ENCODE measurements at places on chromosomes 11 and 22.

DNA sequence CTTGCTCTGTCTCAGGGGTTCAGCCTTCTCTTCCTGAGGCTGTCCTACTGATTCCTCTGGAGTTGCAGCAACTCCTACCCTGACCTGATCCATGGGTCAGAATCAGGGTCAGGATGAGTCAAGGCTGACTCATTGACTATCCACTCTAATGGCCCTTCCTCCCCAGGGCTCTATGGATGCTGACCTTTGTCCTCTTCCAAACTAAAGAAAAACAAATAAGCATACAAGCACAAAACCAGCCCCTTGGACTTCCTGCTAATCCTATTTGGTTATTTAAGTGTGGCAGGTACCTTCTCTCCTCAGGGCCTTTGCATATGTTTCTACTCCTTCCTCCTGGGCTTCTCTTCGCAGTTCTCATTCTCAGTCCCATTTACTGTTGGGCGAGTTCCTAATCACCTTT is 204.5 kb upstream of the NAV2 start:
- no peak for DNase-seq

DNA sequence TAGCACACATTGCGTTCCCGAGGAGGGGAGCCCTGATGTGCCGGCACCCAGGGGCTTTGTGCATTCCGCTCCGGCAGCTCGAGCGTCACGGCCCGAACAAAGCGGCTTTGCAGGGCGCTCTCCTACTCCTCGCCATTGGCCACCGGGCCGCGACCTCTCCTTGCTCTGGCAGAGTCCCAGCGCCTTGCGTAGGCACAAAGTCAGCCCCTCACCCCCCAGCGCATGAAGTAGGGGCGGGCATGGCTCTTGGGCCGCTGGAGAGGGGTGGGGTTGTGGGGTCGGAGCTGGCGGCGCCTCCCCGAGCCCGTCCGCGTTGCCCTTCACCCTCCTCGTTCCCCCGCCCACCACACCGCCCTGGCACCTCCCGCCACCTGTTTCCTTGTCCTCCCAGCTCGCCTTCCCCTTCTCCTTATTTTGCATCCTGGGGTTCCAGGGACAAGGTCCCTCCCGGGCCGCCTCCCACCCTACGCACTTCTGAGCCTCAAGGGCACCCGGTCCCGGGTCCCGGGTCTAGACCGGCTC is 753 bp upstream of the PPARA start:
- DNase-seq, result peak; percentile 69

DNA sequence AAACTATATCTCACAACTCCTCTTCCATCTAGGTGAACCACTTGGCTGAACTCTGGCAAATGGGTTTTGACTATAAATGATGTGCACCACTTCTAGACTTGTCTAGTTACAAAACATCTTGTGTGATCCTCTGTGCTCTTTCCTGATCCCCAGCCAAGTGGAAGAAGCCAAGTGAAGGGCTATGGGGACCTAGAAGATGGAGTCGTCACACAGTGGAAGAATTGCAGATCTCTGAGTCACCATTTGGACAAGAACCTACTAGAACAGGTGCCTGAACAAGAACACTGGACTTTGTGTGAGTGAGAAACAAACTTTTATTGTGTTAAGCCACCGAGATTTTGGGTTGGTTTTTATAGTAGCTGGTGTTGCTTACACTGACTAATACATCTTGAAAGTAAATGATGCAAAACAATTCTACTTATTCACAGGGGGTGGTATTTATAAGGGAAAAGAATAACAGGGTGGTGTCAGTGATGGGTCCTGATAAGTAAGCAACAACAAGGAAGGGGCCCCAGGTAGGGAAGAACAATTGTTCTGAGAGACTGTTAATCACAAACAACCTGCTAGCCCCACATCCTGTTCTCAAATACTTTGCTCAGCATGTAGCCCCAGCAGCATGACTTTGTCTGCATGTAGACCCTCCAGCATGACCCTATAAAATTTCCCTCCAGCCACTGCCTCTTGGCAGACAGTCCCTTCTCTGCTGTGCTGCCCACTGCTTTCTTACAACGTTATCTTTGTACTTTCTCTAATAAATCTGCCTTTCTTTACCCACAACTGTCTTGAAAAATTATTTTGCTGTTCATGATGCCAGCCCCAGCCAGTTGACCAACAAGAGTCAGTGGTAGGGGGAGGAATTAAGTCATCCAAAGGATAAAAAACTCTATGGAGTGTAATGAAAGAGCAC is 280.7 kb upstream of the PLET1 start:
- DNase-seq, result no peak

- no peak for DNase-seq
Observed at GRCh38 chr11:115363426-115363825, 140.8 kb downstream of the CADM1 start.

DNA sequence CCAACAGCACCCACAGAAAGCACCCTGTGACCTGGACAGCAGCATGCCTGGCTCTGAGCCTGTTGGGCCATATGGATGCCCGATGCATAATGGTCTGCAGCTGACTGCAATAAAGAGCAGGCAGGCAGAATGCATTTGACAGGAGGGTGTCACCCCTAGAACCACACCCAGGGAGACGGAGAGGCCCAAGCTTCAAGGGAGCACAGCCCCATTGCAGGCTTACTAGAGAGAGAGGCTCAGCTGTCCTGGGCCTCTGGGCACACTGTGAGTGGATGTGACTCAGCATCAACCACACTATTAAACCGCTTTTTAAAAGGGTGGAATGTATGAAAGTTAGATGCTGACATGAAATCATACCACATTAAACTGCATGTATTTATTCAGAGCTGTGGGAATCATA is 365.3 kb downstream of the CTTN start:
- DNase-seq, result no peak

- DNase-seq, result no peak
Observed at GRCh38 chr11:78796956-78797355, 222.3 kb upstream of the NARS2 start.
